Stimulated activated CD4-positive, alpha-beta T cell treated with anti-CD3 and anti-CD28 coated beads, Interleukin-2, amount 100 ng/mL, for 48 hours (primary cell): ENCODE measurements at places on chromosomes 11 and 22.
A peak's percentile ranks its signal among the peaks of the same experiment; 100 is the strongest.

DNA sequence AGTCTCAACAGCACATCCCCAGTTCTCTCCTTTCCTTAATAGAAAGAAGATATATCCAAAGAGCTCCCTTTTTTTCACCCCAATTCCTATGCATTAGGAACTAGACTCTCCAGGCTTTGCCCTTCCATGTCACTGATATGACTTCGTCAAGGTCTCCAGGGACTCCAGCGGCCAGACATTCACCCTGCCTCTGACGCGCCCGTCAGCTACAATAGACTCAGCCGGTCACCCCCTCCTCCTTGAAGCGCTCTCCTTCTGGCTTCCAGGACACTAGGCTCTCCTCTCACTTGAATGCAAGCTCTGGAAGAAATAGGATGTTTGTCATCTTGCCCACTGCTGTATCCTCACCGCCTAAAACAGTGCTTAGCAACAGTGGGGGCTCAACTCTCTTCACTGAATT is 14.9 kb upstream of the ELFN2 start:
- DNase-seq = no peak

DNA sequence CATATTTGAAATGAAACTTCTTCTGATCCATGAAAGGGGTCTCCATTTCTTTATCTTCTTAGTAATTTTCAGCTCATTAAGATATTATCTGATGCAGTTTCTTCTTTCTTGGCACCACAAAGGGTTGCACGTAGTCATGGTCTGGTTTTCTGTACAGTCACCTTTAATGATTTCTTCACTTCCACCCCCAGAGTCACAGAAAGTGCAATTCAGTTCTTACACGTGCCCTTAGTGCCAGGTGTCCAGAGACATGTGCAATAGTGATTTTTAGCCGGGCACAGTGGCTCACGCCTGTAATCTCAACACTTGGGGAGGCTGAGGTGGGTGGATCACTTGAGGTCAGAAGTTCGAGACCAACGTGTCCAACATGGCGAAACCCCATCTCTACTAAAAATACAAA is 202.8 kb upstream of the MTNR1B start:
- no peak for DNase-seq

DNA sequence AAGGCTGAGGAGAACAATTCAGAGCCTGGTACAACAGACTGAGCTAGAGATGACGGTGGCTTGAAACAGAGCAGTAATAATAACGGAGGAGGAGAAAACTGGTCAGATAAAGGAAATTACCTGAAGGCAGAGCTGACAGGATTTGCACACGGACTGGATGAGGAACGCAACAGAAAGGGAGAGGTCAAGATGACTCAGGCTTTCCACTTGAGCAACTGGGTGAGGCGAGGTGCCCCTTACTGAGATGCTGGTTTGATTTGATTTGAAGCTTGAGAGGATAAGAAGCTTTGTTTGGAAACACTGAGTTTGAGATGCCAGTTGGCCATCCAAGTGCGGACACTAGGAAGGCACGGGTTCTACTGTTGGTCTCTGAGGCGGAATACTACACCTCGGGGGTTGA is 35.4 kb upstream of the NRIP3 start:
- DNase-seq = no peak

DNA sequence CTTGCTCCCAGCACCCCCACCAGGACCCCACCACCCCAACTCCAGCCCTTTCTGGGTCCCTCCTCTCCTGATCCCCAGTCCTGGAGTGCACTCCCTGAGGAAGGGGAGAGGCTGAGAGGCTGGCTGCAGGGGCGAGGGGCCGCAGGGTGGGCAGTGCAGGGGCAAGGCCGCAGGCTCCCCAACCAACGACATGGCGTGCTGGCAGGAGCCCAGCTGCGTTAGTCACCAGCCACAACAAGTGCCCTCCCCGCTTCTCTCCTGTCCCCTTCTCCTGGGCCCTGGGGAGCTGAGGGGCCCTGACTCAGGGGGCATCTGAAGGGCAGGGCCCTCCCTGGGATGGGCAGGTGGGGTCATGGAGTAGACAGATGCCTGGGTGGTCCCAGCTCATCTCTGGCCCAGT is 2.3 kb downstream of the CABP7 start:
- DNase-seq = no peak

DNA sequence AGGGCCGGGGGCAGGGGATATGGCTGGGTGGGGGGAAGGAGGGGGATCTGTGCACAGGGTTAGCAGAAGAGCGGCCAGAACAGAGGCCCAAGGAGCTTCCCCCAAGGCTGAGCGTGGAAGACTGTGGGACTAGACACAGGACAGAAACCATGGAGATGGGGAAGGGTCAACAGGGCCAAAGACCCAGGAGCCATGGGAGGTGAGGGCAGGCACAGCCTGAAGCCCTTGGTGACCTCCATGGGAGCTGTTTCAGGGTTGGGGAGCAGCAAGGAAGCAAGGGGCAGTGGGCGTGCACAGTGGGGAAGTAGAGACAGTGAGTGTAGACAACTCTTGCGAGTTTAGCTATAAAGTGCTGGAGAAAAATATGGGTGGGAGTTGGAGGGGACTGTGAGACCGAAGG is 56.6 kb downstream of the WNT11 start:
- no peak for DNase-seq

DNA sequence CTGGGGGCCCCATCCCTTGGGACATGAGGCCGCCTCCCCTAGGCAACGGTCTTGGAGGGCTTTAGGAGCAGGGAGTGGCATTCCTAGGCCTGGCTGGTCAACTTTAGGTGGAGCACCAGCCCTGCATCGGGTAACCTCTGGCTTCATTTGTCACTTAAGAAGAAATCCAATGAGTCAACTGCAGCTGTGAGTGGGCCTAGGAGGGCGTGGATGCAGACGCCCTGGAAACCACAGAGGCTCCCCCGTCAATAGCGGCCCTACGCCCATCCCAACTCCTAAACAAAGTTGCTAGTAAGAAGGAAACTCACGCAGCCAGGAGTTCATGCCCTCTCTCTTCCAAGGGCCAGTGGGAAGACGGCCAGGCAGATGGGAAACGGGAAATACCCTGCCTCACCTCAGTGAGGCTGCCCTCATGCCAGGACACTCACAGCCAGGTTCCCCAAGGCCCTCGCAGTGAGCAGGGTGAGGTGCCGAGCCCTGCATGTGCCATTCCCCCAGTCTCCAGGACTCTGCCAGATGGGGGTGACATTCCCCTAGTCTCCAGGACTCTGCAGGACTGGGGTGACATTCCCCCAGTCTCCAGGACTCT is 20.8 kb downstream of the BID start:
- DNase-seq = no peak

GRCh38 chr22:27489178-27489675 is 312.3 kb downstream of the MN1 start:
- DNase-seq = no peak

GRCh38 chr22:20864186-20864908 is 5.5 kb downstream of the SNAP29 start:
- DNase-seq = no peak

DNA sequence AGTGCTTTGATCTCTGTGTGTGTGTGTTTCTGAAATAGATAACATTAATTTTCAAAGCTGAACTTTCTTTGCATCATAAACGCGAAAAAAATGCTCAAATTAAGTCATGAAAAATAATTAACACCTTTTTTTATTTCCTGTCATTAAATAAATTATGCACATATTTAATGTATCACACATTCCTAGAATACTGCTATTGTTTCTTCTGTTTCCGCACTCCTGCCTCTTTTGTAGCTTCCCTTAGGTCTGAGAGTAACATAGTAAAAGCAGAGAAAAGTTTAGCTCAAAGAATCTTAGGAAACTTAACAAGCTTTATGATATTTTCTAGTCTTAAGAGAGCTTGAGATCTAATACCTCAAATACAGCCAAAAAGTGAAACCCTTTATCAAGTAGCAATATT is 504.2 kb downstream of the JRKL start:
- no peak for DNase-seq

GRCh38 chr11:16610738-16611388 is 127.6 kb upstream of the C11orf58 start:
- DNase-seq = no peak

DNA sequence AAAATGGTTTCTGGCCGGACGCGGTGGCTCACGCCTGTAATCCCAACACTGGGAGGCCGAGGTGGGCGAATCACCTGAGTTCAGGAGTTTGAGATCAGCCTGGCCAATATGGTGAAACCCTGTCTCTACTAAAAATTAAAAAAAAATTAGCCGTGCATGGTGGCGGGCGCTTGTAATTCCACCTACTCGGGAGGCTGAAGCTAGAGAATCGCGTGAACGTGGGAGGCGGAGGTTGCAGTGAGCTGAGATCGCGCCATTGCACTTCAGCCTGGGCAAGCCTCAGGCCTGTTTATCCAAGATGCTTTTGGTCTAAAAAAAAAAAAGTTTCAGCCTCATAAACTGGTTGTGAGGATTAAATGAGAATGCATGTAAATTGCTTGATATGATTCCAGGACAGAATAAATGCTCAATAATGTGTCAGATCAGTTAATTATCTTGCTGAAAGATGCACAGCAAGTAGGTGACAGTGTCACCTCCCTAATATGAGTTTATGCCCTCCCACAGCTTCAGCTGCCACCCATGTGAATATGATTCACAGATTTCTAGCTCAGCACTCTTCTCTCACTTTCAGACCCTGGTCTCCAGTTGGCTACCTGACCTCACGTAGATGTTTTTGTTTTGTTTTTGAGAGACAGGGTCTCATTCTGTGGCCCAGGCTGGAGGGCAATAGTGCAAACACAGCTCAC is 1.1 kb upstream of the ALG8 start:
- no peak for DNase-seq

DNA sequence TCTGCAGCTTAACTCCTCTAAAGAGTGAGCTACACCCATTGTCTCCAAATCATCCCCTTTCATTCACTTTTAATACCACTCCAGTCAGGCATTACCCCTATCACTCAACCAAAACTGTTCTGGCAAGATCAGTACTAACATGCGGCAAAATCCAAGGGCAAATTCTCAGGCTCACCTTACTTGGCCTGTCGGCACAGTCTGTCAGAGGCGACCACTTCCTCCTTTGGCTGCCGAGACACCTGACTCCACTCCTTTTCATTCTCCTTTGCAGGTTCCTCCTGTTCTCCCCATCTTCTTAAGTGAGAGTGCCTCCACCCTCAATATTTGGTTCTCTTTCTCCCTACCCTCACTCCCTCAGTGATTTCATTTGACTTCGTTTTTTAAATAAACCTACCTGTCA is 4.2 kb downstream of the C11orf91 start:
- no peak for DNase-seq

- DNase-seq = no peak
Measured at GRCh38 chr11:88739524-88739923, 326.3 kb downstream of the GRM5 start.

DNA sequence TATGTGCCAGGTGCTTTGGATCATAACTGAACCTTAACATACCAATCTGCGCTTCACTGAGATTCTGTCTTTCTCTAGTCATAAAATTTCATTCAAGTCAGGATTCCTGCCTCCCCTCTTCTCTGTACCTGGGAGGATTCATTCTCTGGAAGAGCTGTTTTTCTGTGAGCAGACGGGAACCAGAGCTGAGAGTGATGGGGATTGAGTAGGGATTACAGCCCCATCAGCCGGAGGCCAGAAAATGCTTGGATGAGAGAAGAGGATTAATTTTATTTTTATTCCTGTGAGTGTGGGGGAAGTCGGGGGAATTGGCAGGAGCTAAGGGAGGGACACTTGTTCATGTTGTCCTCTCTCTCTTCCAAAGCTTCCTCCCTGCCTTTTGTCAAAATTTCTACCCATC is 4.7 kb downstream of the STX3 start:
- no peak for DNase-seq

GRCh38 chr22:38681582-38682335 is at the start of gene TOMM22:
TOMM22 (plus strand) TSS chr22:38681957; CDS start chr22:38681979, 22 bp downstream.
- peak; percentile 82 for DNase-seq

DNA sequence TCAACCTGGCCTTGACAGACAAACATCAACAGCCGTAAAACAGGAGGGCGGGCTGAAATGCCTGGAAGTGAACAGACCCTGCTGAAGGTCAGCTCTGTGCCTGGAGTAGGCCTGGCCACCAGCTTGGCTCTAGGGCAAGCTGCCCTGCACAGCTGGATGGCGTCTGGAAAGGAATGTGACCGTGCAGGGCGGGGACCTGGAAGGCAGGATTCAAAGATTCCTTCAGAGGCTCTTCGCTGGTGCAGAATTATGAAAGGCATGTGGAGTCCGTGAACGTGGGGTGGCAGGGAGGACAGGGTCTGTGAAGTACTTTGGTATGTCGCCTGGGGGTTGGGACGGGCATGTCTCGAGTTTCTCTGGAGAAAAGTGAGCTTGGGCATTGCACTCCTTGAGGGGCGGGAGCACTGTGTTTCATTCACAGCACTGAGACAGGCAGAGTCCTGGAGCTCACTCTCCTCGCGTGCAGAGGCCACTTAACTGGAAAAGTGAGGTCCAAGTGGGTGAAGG is 1.5 kb downstream of the EHD1 start:
- no peak for DNase-seq

DNA sequence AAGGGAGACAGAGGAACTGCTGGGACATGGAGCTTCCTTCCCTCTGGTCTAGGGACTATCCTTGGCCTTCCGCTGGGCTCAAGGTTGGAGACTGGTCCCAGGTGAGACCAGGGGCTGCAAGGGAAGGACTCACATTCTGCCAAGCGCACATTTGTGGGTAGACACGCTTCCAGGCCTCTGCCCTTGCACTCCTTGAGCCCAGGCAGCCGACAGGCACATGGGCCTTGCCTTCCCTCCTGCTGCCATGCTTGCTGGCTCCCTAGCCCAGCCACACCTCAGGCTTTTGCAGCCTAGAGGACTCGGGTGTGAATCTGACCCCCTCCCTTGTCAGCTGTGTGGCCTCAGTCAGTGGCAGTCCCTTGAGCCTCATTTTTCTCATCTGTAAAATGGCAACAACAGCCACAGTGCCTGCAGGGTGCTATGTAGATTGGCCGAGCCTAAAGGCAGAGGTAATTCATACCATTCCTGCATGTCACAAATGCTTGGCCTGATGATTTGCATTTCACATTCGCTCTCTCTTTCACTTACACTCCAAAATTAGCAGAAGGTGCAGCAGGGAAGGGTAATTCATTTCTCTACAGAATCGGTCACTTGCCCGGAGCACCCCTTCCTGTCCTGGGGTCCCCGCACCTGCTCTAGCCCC is 57.6 kb upstream of the NECTIN1 start:
- DNase-seq = no peak

- no peak for DNase-seq
Measured at GRCh38 chr11:5591613-5592012, 4.8 kb upstream of the TRIM6 start.

DNA sequence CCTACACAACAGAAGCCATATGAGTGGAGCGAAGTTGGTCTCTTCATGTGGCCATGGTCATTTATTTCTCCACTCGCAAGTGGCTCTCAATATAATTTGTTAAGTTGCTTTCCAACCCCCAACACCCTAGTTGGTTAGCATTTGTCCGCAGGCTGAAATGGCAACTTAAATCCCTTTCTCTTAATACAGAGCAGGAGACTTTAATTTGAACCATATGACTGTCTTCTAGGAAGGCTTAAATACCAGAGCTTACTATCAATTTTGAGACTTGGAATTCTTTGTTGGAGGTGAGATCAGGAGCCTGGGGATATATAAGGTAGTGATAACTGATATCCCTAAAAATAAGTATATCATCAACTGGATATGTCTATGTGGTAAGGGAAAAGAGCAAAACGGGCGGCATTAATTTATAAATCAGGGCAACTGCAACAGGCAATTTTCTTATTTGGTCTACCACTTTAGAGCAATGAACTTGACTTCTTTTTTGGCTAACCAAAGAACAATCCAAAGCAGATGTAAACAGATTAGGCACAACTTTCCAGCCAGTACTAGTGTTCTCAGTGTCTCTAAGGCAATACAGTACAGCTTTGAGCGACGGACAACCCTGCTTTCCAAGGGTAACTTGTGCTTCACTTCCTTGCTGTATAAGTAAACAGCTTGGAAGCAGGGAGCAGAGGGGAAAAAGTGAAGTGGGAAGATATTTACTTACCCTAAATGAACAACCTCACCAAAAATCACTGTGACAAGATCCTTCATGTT is 74.7 kb upstream of the APOA1 start:
- no peak for DNase-seq

- DNase-seq = no peak
Measured at GRCh38 chr11:117794772-117795629, 2.0 kb downstream of the DSCAML1 start.
